CD4-positive, alpha-beta memory T cell (primary cell): ENCODE measurements at places on chromosomes 7 and 10. TPM values are rescaled to one million over a fixed set of nuclear protein-coding genes. Genes with fewer than 3 reads are reported as not detected.

GRCh38 chr10:118605694-118606093 lies 10.2 kb upstream of the PRLHR start:
- DNase-seq: no peak

DNA sequence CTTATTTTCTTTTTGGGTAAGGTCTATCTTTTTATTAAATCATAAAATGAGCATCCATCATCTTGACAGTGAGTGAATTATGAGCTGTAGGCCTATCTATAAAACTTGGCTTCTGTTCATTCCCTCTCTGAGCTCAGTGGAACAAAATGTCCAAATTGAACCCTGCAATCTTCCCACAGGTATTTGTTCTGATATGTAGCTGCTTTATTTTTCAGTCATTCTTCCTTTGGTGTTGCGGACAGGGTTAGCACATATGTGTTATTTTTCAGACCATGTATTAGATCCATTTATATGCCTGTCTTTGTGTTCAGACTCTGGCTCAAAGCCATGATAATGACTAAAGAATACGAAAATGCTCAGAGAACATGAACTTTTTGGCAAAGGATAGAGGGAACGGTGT lies 201.6 kb upstream of the KIAA1217 start:
- no peak for DNase-seq

DNA sequence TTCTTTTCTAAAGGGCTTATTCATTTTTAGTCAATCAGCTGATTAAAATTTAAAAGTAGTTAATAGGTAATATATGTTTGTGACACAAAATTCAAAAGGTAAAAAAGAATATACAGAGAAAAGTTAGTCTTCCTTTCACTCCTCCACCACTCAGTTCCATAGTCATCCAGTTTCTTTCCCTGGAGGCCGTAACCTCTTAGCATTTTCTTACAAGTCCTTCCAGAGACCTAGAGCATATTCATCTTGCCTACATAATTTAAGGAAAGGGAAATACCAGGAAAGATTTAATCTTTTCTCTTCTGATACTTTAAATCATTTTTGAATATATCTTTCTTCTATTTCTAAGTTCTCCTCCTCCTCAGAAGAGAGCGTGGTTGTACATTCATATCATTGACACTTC lies 10.1 kb downstream of the GBF1 start:
- DNase-seq: no peak

- no peak for DNase-seq
These were observed 148.8 kb downstream of the MBL2 start for GRCh38 chr10:52623761-52624160.

GRCh38 chr7:20892776-20893175 lies 106.1 kb upstream of the SP8 start:
- no peak for DNase-seq

GRCh38 chr10:76352300-76352699 lies 920.9 kb downstream of the LRMDA start:
- no peak for DNase-seq

GRCh38 chr7:42700406-42701327 lies 211.2 kb downstream of the C7orf25 start:
- no peak for DNase-seq

GRCh38 chr10:77664008-77664407 lies 26.4 kb upstream of the KCNMA1 start:
- DNase-seq: no peak

GRCh38 chr7:41162612-41163011 lies 540.3 kb downstream of the INHBA start:
- DNase-seq: no peak

MAP3K8 gene
- total RNA-seq: 5.5 TPM

DMBT1 gene
- total RNA-seq: not detected
